ENCODE measurements at places on chromosomes 4 and X.

GRCh38 chr4:81604683-81605218 lies 133.0 kb upstream of the RASGEF1B start:
- no peak for DNase-seq

- DNase-seq: no peak
Observed at GRCh38 chr4:3767570-3768288, 1.5 kb downstream of the ADRA2C start.

GRCh38 chrX:10102046-10102704 lies 54.6 kb upstream of the CLCN4 start:
- DNase-seq: no peak

DNA sequence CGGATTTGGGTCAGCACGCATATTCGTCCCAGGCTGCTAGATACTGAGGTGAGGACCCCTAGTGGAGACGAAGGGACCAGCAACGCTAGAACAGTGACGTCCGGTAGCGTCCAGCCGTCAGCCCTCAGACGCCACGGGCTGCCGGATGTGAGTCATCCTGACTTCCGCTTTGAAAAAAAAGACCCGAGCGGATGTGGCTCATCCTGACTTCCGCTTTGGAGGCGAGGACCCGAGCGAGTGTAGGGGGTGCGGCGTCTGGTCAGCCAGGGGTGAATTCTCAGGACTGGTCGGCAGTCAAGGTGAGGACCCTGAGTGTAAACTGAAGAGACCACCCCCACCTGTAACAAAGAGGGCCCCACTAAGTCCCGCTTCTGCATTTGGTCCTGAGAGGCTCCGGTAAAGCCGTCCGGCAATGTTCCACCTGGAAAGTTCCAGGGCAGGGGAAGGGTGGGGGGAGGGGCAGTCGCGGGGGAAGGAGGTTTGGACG lies at the start of gene MAGEB2:
TSS of gene MAGEB2 (plus strand) at position 207 of the 487 bp plus-strand sequence. CDS start 3,018 bp downstream, outside the sequence.
- DNase-seq: peak; percentile 93

DNA sequence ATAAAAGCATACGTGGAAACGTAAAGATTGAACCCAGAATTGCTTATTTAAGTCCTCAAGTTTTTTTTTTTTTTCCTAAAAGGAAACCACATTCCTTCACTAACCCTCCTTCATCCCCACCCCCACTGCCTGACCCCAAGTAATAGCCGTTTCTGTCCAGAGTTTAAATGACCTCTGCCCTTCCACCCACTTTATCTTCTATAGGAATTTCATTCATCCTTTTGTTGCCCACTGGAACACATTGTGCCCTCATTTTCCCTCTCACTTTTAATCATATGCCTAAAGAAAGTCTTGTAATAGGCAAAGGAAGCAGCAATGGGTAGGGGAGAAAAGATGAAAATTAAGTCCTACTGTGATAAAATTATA lies 62.7 kb downstream of the SH3RF1 start:
- no peak for DNase-seq

DNA sequence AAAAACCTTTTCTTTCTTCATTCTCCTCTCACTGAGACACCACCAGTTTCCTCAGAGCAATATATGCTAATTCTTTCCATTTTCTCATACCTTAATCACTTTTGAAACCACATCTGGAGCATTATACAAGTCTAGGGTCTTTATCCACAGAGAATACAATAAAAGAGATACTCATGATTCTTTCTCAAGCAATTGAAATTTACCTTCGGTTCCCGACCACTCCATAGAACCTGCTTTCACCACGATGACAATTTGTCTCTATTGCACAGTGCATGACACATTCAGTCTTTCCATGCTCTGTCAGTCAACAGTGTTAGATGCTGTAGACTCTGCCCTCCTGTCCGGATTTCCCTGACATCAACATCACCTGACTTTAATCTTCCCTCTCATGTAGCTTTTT lies 409.3 kb upstream of the NWD2 start:
- no peak for DNase-seq

GRCh38 chrX:130468395-130468923 lies 66.7 kb downstream of the RBMX2 start:
- DNase-seq: no peak

DNA sequence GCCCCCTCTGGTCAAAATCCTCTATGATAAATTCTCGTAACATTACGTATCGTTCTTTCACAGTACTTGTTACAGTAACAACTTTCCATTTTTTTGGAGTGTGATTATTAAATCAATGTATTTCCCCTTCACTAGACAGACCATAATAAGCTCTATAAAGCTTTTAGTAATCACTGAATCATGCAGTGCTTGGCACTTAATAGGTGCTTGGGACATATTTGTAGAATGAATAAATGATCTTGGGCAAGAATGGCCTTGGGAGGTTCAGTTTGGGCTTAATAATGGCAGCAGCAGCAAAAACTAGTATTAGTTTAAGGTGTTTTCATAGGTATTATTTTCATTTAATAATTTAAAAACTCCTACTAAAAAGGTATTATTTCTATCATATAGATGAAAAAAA lies 33.4 kb upstream of the SFRP2 start:
- no peak for DNase-seq

GRCh38 chrX:20663336-20663735 lies 396.6 kb upstream of the RPS6KA3 start:
- DNase-seq: no peak
